GM03348 (cell line): ENCODE measurements at places on chromosomes 3 and 15.

DNA sequence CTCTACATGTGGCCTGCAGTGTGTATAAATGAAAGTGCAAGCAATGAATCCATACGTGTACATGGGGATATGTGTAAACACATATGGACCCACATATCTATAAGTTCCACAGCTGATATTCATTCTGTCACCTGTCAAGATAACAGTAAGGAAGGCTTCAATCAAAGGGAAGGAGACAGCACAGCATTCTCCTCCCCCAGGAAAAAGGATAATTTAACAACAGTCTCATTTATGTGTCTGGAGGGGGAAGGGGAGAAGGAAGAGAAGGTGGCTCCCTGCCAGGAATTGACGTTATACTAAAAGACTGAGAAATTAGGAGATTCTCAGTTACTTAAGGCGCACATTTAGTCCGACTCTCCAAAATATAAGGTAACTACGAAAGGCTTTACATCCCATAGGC, 345.9 kb downstream of the FOXP1 start:
- no peak for DNase-seq

- peak; percentile 75 for DNase-seq
These were observed 230.2 kb upstream of the EIF1B start for GRCh38 chr3:40079203-40079846.

GRCh38 chr15:77723756-77724155, 91.0 kb upstream of the LINGO1 start:
- no peak for DNase-seq

GRCh38 chr15:57596978-57597377, 5.3 kb downstream of the MYZAP start:
- DNase-seq, result no peak

DNA sequence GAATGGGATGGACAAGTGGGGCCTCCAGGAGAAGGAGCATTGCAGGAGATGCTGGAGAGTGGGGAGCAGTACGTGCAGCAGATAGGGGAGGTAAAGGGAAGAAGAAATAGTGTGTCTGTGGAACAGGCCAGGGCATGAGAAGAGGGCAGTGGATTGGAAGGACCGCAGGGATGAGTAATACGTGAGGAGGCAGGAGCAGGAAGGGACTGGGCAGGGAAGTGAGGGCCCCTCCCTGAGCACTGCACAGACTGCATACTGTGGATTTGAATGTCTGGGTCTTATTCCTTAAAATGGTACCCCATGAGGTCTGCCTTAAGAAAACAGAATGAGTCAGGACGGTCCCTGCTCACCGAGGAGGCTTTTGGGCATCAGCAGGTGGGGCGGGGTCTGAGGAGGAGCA, 210.0 kb upstream of the NDN start:
- DNase-seq, result no peak

GRCh38 chr15:33296050-33296449, 14.7 kb upstream of the RYR3 start:
- no peak for DNase-seq

DNA sequence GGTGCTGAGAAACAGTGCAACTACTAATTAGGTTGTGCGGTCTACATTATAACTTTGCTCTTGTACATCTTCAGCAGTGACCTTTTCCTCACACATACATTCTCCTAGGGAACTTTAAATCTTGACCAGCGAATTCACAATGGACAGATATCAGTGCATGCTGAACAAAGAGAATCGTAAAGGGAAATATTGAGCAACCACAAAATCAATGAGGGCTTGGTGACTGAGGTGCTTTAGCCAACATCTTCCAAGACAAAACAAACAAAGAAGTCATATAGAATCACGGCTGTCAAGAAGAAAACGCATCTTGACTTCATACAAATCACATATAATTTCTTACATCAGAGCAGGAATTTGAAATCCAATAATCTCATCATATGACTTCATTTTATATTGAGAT, 1022.0 kb downstream of the ROBO1 start:
- DNase-seq, result no peak

DNA sequence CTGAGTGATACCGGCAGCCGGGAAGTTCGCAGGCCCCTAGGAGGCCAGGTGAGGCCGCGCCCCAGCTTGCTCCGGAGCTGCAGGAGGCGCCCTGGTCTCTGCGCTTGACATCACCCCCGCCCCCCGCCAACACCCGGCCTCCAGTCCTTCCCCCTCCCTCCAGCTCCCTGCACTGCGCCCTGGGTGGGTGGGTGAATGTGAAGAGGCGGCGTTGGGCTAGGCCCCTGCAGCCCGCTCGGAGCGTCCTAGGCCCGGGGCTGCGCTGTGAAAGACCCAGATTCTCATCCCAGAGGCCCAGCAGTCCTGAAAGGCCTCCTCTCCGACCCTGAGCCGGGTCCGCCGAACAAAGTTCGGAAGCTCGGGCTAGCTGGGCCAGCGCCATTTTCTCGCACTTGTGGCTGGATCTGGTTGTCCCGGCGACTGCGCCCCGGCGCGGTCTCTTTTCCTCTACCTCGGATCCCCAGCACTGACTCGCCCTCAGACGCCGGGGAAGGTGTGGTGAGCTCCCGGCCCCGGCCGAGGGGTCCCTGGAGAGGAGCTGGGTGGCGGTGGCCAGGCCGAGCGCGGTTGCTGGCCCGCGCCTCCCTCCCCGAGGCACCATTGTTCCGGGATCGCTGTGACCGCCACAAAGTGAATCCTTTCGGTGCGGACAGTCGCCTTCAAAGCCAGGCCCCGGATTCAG, 12.9 kb downstream of the ZIC4 start:
- peak; percentile 41 for DNase-seq

DNA sequence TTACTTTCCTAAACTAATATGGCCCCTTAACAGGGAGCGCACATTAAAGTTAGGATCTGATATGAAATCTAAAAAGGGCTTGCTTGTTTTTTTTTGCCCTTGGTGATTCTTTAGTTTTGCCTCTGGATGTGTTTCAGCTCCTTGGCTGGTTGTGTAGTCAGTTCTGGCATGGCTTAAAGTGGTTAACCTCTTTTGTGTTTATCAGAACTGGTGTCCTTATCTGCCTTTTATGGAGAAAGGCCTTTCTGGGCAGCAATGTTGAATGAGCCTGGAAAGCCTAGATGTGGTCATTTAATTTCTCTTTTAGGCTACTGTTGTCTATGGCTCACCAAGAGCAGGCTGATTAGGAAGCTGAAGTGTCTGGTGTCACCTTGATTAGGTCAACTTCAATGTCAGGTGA, 254.5 kb upstream of the ROPN1 start:
- no peak for DNase-seq

DNA sequence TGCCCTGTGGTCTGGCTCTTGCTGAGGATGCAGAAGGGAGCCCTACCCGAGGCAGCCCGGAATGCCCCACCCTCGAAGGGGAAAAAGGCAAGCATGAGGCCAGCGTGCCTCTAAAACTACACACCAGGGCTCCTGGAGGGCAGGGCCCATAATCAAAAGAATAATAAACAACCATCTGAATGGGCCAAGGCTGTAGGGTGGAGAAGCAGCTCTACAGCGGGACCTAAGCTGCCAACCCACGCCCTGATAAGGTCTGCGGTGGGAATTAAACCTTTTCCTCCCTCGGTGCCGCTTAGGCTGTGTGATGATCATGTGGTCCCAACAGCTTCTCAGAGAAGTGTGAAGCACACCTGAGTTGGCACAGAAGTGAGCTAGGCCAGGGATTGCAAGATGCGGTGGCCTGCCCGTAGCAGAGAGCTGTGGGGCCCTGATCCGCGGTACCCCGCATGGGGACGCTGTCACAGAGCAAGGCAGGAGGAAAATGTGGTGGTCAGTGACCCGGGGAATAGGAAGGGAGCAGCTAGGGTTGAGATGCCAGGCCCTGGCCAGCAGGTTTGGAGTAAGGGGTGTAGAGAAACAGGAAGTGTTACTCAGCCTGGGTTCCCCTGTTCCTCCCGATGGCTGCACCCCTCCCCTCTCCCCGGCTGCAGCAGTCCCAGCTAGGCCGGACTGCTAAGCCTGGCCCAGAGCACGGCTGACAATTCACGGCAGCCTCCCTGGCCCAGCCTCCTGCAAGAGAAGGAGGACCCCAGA, 1.1 kb upstream of the C15orf62 start:
- no peak for DNase-seq

GRCh38 chr3:54342676-54343075, 220.3 kb downstream of the CACNA2D3 start:
- no peak for DNase-seq

GRCh38 chr3:66487465-66487864, 13.4 kb downstream of the LRIG1 start:
- DNase-seq, result peak; percentile 34
